ENCODE measurements at places on chromosomes 7 and 10. TPM values are rescaled to one million over a fixed set of nuclear protein-coding genes. Genes with fewer than 3 reads are reported as not detected.

Gene PILRA
- 36.9 TPM for total RNA-seq

DNA sequence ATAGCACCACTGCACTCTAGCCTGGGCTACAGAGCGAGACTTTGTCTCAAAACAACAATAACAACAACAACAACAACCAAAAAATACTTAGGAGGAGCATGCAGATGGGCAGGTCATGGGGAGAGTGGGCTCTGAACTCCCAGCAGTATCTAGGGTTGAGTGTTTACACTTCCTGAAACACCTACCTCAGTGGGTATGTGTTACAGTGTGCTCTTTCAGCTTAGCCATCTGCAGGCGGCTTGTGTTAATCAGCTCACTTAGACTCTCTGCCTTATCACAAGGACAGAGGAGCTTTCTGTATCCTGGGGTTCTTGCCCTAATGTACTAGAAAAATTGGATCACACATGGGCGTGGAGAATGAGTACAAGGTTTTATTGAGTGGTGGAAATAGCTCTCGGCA, 340.2 kb downstream of the KIF20B start:
- H3K4me1 ChIP-seq = no peaks in the 10 kb centered on the region
- no peak for DNase-seq
- no peaks in the 10 kb centered on the region for H3K36me3 ChIP-seq
- H3K4me3 ChIP-seq = no peak overlapping the region
- no peaks in the 10 kb centered on the region for H3K27me3 ChIP-seq

DNA sequence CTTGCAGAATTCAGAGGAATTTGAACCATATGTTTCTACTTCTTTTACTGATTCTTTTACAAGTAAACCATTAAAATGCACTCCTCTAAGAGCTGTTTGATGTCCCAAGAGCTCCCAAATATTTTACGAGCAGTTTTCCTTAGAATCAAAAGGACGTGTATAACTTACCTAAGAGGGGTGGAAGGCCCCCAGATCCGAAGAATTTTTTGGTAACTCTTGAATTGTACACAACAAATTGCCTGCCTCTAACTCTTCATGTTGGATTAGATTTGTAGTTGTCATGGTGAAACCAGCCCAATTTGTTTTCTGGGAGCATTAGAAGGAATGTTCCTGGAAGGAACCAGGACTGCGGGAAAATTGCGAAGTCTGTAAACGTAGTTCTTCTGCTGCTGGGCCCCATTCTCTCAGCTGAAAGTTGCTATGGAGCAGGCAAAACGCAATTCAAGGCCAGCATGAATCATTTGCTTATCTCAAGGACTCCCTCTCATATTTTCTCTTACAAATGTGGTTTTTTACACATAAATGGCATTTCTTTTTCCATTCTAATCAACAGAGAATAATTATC, 124.8 kb upstream of the TMEM72 start:
- no peak for DNase-seq
- no peaks in the 10 kb centered on the region for H3K36me3 ChIP-seq
- H3K27me3 ChIP-seq = no peaks in the 10 kb centered on the region
- H3K4me1 ChIP-seq = no peaks in the 10 kb centered on the region
- no peak overlapping the region for H3K27ac ChIP-seq

- no peaks in the 10 kb centered on the region for H3K36me3 ChIP-seq
- H3K4me1 ChIP-seq = no peaks in the 10 kb centered on the region
- no peak for DNase-seq
- no peak overlapping the region for H3K4me3 ChIP-seq
Observed at GRCh38 chr7:86479144-86479543, 164.6 kb upstream of the GRM3 start.

DNA sequence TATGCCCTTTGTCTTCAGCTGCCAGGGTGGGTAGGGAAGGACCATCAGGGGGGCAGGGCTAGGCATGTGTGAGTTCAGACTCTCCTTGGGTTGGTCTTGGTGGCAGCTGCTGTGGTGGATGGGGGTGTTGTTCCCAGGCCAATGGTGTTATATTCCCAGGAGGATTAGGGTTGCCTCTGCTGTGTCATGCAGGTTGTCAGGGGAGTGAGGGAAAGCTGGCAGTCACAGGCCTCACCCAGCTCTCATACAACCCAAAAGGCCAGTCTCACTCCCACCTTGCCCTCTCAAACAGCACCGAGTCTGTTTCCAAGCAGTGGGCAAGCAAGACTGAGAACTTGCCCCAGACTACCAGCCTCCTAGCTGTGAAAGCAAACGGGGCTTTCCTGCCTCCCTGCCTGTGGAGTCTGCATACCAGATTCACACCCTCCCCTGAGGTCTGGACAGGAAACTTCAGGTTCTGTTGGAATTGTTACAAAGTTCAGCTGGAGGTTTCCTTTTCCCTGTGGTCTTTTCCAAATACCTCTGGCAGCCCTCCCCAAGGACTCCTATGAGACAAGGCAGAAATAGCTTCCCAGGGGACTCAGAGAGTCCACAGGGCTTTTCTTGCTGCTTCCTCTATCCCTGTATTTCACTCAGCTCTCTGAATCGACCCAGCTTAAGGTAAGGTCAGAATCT, 1.4 kb downstream of the HYAL4 start:
- H3K4me1 ChIP-seq = no peaks in the 10 kb centered on the region
- H3K4me3 ChIP-seq = no peak overlapping the region
- no peaks in the 10 kb centered on the region for H3K27me3 ChIP-seq
- DNase-seq = no peak

Gene UPK3B
- 25.2 TPM for total RNA-seq

DNA sequence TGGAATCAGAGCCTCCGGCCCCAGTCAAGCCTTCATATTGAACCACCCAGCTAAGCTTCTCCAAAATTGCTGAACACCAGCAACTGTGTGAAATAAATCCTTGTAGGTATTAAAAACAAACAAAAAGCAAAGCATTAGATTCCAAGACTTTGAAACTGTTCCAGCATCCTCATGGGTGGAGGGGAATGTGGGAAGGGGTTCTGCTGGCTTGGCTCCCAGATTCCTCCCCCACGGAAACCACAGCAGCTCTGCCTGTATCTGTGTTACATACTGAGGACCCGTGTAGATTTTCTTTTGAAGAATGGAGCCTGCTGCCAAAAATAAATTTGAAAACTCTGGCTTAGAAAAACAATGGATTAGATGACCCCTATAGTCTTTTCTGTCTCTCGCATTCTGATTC, 20.0 kb downstream of the AKR1B1 start:
- no peak overlapping the region for H3K27ac ChIP-seq
- peaks cover 36% of the 10 kb centered on the region for H3K36me3 ChIP-seq
- H3K4me3 ChIP-seq = no peak overlapping the region
- no peaks in the 10 kb centered on the region for H3K27me3 ChIP-seq

DNA sequence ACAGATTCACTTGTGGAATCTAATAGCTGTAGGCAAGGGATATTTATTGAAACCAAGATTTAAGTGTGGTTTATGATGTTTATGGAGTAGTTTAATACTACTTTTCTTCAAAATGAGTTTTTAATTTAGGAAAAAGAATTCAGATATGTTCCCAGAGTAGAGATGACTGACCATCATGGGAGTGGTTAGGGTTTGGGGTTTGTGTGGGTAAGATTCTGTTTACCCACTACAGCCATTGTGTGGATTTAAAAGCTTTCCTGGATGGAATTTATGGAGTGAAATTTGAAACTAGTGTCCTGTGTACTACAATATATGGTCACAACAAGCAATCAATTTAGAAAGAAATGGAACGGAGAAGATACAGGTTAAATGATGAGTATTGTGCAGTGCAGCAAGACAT, 453.5 kb downstream of the AUTS2 start:
- H3K4me3 ChIP-seq = no peak overlapping the region
- H3K36me3 ChIP-seq = no peaks in the 10 kb centered on the region
- DNase-seq = no peak
- H3K4me1 ChIP-seq = peaks cover 8% of the 10 kb centered on the region
- H3K27ac ChIP-seq = no peak overlapping the region
- H3K27me3 ChIP-seq = no peaks in the 10 kb centered on the region

DNA sequence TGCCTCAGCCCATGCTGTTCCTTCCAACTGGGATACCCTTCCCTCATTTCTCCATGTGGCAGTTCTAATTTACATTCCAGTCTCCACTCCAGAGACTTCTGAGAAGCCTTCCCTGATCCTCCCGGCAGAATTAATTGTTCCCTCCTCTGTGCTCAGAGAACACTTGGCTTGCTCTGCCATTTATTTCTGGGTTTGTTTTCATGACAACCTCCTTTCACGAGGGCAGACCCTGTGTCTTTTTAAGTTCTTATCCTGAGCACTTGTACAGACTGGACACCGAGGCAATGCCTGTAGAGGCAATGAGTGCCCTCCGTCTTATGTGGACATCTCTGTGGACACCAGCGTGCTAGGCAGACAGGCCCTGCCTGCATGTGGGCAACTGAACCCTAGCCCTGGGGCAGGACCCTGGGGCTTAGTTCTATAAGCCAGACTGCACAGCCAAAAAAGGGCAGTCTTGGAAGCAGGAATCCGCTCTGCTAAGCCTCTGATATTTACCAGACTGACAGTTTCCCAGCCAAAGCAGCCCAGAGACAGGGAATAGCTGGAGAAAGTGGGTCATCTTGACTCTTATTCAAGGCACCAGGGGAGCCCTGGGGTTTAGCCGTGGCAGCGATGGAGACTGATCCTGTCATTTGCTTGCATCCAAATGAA, 474.0 kb downstream of the RPS24 start:
- H3K4me3 ChIP-seq = no peak overlapping the region
- peak overlapping the region; percentile 17 for H3K27ac ChIP-seq
- no peaks in the 10 kb centered on the region for H3K36me3 ChIP-seq
- H3K4me1 ChIP-seq = peaks cover 4% of the 10 kb centered on the region
- no peak for DNase-seq

DNA sequence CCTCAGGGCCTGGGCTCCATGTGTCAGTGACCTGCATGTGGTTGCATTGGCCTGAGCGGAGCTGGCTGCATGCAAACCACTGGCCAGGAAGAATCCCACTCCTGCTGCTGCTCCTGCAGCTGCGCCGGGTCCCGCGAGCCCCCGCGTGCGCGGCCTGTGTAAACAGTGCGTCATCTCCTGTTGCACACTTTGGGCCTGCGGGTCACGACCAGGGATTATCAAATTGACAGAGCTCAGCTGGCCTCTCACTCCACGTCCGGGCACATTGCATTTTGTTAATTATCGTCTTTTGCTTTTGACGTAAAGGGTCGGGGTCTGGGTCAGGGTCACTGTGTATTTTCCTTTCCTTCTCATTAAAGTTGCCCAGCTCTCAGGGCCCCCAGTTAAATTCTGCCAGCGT, 132.6 kb downstream of the RGS10 start:
- no peaks in the 10 kb centered on the region for H3K36me3 ChIP-seq
- peak; percentile 65 for DNase-seq
- H3K27ac ChIP-seq = peak overlapping the region; percentile 69

Gene HOXA7
- 2.9 TPM for total RNA-seq

Gene SPDYE5
- total RNA-seq = not detected

GRCh38 chr7:38367301-38367890, 94.0 kb upstream of the TARP start:
- no peaks in the 10 kb centered on the region for H3K36me3 ChIP-seq
- DNase-seq = no peak

Gene CALD1
- 213 TPM for total RNA-seq

Gene MOGAT3
- not detected for total RNA-seq

GRCh38 chr10:33193701-33194521, 140.6 kb downstream of the NRP1 start:
- no peaks in the 10 kb centered on the region for H3K27me3 ChIP-seq
- DNase-seq = no peak
- peaks cover 47% of the 10 kb centered on the region for H3K4me1 ChIP-seq

GRCh38 chr10:77911535-77912123, 14.9 kb downstream of the DLG5 start:
- no peaks in the 10 kb centered on the region for H3K36me3 ChIP-seq
- H3K4me3 ChIP-seq = no peak overlapping the region
- no peak overlapping the region for H3K27ac ChIP-seq
- no peak for DNase-seq
- peaks cover 15% of the 10 kb centered on the region for H3K4me1 ChIP-seq
- no peaks in the 10 kb centered on the region for H3K27me3 ChIP-seq

Gene SLK
- 46.7 TPM for total RNA-seq

- no peaks in the 10 kb centered on the region for H3K27me3 ChIP-seq
- no peaks in the 10 kb centered on the region for H3K36me3 ChIP-seq
- no peak for DNase-seq
- H3K4me1 ChIP-seq = no peaks in the 10 kb centered on the region
Observed at GRCh38 chr10:2108496-2108895, 371.2 kb upstream of the ADARB2 start.

- H3K4me1 ChIP-seq = no peaks in the 10 kb centered on the region
- no peak overlapping the region for H3K4me3 ChIP-seq
- no peaks in the 10 kb centered on the region for H3K36me3 ChIP-seq
- no peak for DNase-seq
- no peaks in the 10 kb centered on the region for H3K27me3 ChIP-seq
Observed at GRCh38 chr7:85733169-85733915, 546.5 kb upstream of the SEMA3D start.

DNA sequence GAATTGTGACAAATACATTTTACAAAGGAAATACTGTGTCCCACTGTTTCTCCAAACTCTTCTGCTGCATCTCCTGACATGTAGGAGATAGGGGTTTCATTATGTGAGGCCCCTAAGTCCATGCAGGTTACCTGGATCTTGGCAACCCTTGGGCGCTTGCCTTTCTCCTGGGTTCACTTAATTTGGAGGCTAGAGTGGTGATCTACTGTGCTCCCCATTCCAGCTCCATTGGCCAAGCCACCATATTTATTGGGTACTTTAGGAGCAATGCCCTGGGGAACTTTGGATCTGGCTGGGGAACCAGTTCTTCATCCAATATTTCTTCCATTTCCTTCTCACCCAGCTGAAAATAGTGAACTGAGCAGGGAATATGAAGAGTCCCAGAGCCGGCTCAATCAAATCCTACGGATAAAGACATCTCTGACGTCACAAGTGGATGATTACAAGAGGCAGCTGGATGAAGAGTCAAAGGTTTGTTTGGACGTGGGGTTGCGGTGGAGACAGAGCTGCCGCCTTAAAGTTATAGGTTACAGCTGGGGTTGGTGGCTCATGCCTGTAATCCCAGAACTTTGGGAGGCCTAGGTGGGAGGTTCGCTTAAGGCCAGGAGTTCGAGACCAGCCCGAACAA, 18.5 kb downstream of the MYH16 start:
- no peaks in the 10 kb centered on the region for H3K36me3 ChIP-seq
- H3K4me1 ChIP-seq = no peaks in the 10 kb centered on the region
- no peaks in the 10 kb centered on the region for H3K27me3 ChIP-seq
- H3K4me3 ChIP-seq = no peak overlapping the region
- no peak for DNase-seq

Measured in upper lobe of right lung (tissue), 1 donor.